Psoas muscle (tissue), 8 donors: ENCODE measurements at places on chromosomes 1 and 21. TPM values are rescaled to one million over a fixed set of nuclear protein-coding genes. Genes with fewer than 3 reads are reported as not detected.

DNA sequence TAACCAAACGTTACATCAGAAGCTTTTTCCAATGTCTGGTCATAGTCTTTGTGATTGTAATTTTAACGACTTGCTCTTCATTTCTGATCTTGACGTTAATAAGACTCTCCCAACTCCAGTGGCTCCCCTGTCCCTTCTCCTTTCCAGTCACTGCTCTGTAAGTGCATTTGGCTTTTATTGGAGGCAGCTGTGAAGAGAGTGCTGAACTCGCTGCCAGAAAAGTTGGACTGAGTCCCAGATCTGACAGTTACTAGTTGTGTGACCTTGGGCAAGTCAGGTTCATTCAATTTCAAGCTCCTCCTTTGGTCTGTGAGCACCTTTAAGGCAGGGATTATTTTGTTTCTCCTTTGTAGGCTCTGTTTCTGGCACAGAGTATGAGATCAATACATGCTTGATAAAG, 109.6 kb upstream of the TSPAN2 start:
- no peak for DNase-seq

GRCh38 chr1:235739124-235739523, 89.5 kb upstream of the GNG4 start:
- no peak for DNase-seq

The CSMD2 gene
- total RNA-seq = 0.32 TPM

GRCh38 chr1:67605209-67605780, 79.7 kb upstream of the GADD45A start:
- DNase-seq = no peak

- DNase-seq = no peak
These were observed 518.5 kb downstream of the SMYD3 start for GRCh38 chr1:245988393-245989078.

The AMPD2 gene
- 8.8 TPM for total RNA-seq

DNA sequence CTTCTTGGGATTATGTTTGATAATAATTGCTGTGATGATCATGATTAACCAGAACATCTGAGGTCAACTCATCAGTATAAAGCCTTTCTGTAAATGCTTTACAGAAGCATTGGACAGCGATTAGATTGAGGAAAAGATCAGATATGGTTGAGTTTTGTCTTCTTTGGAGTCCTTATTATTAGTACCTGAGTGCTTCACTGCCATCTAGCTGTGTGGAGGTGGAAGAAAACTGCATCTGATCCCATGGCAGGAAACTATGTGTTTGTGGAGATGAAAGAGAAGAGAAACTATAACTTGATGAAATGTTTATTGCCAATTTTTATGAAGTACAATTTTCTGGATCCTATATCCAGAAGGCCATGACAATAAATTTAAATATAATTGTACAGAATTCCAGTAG, 11.4 kb downstream of the FLG2 start:
- DNase-seq = no peak

The CYP2J2 gene
- total RNA-seq = 8.2 TPM

- no peak for DNase-seq
These were observed 925 bp downstream of the PDE9A start for GRCh38 chr21:42654179-42654912.

DNA sequence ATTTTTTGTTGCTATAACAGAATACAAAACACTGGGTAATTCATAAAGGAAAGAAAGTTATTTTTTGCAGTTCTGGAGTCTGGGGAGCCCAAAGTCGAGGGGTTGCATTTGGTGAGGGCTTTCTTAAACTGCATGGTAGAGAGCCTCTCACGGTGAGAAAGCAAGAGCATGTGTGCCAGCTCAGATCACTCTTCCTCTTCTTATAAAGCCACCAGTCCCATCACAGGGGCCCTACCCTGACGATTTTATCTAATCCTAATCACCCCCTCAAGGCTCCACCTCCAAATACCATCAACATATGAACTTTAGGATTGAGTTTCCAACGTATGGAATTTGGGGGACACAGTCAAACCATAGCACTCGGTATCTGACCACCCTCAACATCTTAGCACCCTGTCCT, 1.0 kb upstream of the STRIP1 start:
- DNase-seq = no peak

GRCh38 chr1:234559902-234560676, 49.9 kb downstream of the IRF2BP2 start:
- no peak for DNase-seq

GRCh38 chr1:96538883-96539282, 182.7 kb upstream of the PTBP2 start:
- no peak for DNase-seq

The OR2M3 gene
- not detected for total RNA-seq

The RGS4 gene
- 0.20 TPM for total RNA-seq

DNA sequence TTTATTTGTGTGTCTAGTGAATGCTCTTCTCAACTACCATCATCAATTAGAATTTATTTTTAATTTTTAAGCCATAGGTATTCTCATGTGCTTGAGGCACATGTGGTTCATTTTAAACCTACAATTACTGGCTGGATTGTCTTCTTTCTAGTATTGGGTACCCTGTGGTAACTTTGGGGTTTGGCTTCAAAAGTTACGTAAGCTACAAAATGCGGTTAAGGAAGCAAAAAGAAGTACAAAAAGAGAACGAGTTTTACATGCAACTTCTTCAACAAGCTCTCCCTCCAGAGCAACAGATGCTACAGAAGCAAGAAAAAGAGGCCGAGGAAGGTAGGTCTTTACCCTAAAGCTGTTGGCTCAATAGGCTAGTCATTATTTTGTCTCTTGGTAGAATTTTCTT, 25.8 kb downstream of the MACO1 start:
- DNase-seq = no peak

The CCDC185 gene
- not detected for total RNA-seq

DNA sequence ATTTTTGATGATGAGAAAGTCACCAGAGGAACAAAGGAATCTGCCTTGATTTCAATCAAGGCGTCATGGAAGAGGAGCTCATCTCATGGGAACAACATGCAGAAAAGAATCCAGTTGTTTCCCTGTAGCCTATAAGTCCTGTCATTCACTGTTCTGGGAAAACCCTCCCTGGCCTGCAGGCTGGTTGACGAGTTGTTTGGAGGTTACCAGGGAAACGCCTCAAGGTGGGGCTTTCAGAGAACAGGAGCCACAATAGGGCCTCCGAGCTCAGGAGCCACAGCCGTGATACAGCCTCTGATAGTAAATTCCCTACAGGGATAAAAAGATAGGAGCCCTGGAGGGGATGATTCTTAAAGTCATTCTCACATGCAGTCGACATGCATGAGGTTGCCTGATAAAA, 135.2 kb downstream of the PSMG1 start:
- no peak for DNase-seq

The AZIN2 gene
- total RNA-seq = 3.5 TPM

GRCh38 chr21:45390121-45390751, 14.7 kb upstream of the COL18A1 start:
- DNase-seq = peak; percentile 15

DNA sequence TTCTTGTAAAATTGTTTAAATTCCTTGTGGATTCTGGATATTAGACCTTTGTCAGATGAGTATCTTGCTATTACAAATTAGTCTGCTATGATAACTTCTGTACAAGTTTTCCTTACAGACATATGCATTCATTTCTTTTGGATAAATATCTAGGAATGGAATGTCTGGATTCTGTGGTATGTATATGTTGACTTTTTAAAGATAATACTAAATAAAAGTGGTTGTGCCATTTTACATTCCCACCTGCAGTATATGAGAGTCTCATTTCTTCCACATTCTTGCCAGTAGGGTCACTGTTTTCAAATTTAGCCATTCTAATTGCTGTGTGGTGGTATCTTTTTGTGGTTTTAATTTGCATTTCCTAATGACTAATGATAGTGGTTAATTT, 53.9 kb downstream of the SYDE2 start:
- DNase-seq = no peak
